ENCODE measurements at places on chromosomes 3 and 15.

DNA sequence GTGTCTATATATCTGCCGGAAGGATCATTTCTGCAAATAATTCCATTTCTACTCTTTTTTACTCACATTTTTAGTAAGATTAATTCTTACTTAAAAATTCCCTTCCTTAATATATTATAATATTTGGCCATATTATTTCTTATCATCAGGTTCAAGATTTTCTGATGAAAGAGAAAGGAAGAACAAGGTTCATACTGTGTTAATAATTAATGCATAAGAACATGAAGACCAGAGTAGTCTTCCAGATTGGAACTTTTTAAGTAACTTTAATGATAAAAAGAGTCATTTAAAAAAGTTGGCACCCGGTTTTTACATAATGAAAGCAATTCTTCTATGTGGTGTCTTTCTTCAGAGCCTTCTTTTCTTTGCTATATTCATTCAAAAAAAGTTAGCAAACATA lies 590 bp downstream of the ACKR4 start:
- no peak for DNase-seq

DNA sequence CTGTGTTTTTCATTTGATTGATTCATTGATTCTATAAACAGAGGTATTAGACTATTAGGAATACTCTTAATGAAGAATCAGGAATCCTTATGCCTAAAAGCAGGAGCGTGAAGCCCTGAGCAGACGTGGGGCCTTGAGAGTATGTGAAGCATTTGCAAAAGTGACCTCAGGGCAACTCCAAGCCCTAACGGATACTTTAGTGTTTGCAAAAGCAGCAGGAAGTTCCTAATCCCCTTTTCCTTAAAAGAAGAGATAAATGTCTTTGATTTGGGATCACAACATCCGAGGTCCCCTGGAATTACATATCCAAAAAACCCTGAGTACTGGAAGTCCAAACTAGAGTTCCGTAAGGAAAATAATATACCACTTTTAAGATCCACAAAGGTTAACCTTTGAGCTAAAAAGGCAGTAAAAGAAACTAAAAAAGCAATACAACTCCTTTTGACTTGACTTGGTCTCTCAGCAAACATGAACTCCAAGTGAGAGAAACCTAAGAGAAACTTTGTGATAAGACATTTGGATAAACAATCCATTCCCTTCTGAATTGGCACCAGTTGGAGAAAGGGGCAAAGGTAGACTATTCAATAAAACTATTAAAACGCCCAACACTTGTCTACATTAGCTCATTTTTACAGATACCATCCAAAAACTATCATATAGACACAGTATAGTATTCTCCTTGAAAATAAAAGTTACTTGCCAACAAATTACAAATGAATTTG lies 27.4 kb downstream of the PRTG start:
- no peak for DNase-seq

DNA sequence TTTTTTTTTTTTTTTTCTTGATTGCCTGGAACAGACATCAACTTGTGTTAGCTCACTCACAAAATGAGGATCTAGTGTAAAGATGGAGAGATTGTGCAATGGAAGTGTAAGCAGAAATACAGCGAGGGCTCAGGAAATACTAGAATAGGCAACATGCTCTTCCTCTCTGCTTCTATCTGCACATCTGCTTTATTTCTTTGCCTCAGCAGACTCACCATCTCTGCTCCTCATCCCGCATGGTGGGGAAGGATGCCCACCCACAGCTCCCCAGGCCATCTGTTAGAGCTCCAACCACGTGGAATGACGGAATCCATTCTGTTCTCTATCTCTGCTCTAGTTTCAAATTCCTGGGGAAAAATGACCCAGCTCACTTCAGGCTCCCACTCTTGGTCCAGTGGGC lies 128.0 kb upstream of the ADAMTS9 start:
- DNase-seq, result no peak

GRCh38 chr3:194732617-194733016 lies 46.9 kb downstream of the FAM43A start:
- DNase-seq, result no peak

GRCh38 chr3:72065872-72066641 lies 281.1 kb upstream of the PROK2 start:
- DNase-seq, result no peak

- no peak for DNase-seq
Measured at GRCh38 chr3:94616833-94617232, 554.0 kb downstream of the NSUN3 start.

- peak; percentile 72 for DNase-seq
Measured at GRCh38 chr15:74776821-74777768, 4.8 kb upstream of the CSK start.

DNA sequence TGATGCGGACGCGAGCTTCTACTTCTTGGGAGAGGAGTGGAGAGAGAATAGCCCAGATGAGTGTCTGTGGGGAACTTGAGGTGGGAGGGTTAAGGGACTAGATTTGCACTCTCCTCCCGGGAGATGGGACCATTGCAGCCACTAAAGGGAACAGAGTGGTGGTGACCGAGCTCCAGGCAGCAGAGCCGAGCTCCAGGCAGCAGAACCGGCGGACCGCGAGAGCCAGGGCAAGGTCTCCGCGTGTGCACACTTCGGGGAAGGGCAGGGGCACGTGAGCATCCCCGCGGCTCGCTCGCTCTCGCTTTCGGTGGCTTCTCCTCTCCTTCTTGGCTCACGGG lies 1.1 kb downstream of the IGDCC3 start:
- DNase-seq, result no peak

DNA sequence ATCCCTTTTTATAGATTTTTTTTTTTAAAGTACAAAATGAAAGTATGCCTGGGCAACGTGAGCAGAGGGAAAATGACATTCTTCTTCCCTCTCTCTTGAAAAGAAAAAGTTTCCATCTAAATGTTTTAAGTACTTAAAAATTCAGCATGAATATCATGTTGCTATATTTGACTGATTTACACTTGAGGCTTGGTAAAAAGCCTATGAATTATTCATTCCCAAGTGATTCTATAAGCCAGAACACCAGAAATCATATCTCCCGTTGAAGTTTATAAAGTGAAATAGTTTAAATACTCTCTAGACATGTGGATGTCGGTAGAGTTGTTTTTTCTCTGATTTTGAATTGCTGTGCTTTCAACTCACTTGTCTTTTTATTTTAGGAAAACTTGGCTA lies 276.2 kb upstream of the RARB start:
- DNase-seq, result no peak

DNA sequence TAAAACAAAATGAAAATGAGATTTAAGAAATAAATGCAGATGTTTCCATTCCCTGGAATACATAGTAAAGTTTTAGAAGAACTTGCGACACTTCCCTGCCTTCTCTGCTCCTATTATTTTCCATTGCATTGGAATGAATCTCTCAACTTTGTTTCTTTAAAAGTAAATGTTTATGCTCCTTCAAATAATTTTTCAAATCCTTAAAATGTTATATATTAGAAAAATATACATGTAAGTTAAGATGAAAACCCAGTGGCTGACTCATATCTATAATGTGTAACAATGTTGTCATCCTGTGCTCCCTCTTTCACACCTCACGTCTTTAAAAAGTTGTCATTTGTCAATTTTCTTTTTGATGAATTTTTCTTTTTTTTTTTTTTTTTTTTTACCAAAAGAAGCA lies 3.6 kb downstream of the RBMS3 start:
- no peak for DNase-seq

- DNase-seq, result no peak
Measured at GRCh38 chr15:86968244-86968643, 888.6 kb downstream of the AGBL1 start.

GRCh38 chr15:35130245-35130644 lies 45.1 kb upstream of the NANOGP8 start:
- DNase-seq, result no peak

- DNase-seq, result peak; percentile 20
Measured at GRCh38 chr3:107524326-107524840, 1.6 kb downstream of the BBX start.

DNA sequence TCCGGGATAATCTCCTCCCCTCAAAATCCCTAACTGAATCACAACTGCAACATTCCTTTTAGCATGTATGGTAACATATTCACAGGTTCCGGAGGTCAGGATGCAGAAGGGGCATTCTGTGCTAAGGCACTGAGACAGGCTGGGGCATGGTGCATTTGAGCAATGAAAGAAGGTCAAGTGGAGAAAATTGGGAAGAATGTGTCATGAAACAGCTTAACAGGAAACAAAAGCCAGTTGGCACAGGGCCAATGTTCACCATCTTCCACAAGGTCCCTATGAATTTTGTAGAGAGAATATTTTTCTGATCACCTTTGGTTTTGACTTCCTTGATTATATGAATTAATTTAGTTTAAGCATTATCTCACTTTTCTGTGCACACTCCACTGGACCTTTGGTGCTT lies 587.7 kb upstream of the NR2F2 start:
- DNase-seq, result no peak

DNA sequence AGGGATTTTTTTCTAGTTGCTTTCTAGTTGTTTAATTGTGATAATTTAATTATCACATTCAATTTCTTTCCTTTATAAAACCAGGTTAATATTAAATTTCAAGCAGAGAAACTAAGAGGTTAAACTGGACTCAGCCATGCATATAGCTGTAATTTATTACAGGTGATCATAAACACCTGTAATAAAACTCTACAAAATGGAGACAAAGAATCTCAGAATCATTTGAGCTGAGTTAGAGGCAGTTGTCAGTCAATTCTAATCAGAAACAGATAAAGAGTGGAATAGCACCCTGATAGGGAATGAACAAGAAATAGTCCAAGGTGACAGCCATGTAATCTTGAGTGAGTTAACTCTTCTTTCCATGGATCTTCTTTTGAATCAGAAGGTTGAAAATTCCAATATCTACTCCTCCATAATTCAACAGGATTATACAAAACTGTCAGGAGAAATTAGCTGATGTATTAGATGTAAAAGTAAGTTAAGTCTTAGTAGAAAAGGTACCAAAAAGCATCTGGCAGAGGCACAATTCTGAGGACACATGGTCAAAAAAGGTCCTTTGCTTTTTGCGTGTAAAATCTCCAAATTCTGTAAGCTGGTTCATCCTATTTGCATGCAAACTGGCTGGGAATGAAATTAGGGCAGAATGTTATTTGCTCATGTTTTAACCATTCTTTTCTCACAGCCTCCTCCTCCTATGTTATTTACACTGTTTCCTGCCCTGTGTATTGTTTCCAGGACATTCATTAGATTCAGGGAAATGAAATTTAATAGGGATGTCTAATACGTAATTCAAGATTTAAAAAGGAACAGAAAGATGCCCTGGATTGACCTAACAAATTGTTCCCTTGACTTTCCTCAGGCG lies 39.4 kb upstream of the B3GNT5 start:
- no peak for DNase-seq

DNA sequence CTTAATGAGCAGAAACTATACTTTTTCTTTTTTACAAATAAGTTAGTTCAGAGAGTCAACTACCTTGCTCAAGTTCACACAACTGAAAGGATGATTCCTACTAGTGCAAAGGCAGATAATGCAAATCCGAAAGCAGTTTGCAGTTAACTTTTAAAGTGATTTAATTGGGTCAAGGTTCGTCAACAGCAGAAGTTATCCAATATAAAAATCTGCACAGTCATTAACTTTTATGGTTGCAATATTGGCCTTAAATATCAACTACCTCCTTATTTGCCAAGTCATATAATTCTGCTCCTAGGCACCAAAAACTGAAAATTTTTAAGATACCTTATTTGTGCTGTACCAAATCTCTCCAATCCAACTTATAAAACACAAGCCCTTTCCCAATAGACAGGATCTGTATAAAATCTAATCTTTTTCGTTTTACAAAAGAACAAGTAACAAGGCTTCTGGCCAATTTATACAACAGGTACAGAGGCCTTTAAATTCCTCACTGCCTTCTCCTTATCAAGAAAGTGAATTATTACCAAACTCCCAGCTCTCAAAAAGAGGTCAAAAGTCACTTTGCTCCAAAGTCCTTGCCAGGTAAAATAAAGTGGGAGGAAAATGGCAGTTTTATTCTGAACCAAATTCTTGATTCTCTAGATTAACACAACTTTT lies 416.6 kb upstream of the NECTIN3 start:
- no peak for DNase-seq

GRCh38 chr3:110413807-110414748 lies 657.5 kb upstream of the NECTIN3 start:
- no peak for DNase-seq

- no peak for DNase-seq
Measured at GRCh38 chr15:67009576-67010569, 55.5 kb upstream of the SMAD3 start.

DNA sequence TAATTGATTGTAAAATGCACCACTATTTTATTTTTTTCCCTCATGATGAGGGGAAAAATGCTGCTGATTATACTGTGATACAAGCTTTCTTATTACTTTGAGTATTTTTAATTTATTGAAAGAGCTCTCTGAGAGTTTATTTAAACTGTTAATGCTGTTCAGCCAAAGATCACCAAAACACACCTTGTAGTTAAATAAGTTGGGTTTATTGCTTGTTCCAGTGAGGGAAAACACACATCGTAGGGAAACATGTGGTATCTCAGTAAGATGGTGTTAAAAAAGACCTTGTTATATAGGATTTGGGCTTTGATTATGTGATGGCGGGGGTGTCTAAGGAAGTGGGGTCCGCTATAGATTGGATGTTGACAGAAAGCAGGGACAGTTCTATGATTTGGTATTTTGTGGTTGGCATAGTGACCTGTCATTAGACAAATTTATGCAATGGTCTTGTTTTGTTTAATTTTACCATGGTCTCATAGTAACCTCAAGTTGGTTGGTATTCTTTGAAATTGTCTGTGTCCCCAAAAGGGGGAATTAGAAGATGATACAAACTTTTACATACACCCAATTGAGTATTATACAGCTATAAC lies 11.1 kb downstream of the HACD3 start:
- no peak for DNase-seq

Data from substantia nigra (tissue), 51 donors.